ENCODE measurements at places on chromosomes 4 and X.

DNA sequence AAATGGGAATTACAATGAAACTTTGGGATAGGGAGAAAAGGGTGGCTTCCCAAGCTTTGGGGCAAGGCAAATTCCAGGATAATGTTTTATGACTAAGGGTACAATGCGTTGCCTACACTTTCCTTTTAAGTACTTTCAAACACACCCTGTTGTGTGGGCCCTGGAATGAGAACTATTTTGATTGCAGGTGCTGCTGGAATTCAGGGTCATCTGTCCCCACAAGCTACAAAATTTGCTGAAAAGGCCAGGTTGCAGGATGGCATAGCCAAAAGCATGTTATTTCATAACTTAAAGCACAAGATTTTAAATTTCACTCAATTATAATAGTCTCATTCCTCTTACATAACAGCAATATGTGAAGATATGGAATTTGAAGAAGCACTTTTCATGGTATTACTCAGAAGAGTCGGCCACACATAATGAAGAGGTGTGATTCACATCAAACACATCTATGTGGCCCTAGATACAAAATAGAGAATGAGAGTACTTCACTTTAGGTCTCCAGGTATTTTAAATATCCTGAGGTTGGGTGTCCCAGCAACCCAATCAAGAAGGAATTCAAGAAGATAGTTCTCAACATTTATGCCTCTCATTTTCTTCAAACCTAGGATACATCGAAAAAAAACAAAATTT is 89.3 kb downstream of the APBB2 start:
- no peak for DNase-seq

DNA sequence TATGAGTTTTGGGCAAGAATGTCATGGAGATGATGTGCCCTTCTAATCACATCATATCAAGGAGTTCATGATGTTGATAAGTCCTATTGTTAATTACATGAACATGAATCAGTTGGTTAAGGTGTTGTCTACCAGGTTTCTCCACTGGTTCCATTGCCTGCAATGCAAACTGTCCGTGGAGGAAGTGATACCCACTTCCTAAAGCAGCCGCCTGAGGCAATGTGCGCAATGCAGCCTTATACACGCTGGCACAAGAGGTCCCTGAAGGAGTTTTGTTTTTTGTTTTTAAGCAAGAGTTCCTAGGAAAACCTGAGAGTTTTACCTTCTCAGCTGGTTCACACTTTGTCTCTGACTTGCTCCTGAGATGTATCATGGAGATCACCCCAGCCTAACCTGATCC is 5.9 kb upstream of the GPKOW start:
- DNase-seq = peak; percentile 47

GRCh38 chr4:6331018-6331417 is 61.4 kb downstream of the WFS1 start:
- DNase-seq = peak; percentile 69

- no peak for DNase-seq
Measured at GRCh38 chrX:38668771-38669170, 107.4 kb downstream of the TSPAN7 start.

GRCh38 chr4:43425206-43425605 is 532.7 kb downstream of the GRXCR1 start:
- DNase-seq = no peak

DNA sequence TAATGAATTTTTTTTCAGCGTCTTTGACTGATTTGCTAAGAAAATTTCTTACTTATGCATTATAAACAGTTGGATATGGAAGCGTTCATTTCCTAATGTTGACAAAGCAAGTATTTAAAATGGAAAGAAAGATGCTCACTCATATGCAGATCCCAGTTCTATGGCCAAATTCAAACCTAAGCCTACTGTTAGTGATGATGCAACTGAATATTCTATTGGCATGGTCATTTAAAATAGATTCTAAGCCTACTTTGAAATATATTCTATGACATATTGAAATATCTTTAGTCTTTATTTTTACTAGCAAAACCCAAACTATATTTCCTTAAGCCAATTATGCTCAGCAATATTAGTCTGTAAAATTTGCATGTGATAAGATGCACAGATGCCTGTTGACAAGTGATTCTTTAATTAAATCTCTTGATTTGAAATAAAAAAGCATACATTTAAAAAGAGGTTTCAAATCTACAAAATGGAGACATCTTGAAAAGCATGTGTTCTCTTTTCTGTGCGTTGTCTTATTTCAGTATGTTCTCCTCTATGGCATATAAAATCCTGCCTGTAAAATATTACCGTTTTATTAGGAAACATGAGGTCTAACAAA is 96.6 kb upstream of the NAP1L5 start:
- no peak for DNase-seq
